ENCODE measurements at places on chromosomes 12 and 14.

DNA sequence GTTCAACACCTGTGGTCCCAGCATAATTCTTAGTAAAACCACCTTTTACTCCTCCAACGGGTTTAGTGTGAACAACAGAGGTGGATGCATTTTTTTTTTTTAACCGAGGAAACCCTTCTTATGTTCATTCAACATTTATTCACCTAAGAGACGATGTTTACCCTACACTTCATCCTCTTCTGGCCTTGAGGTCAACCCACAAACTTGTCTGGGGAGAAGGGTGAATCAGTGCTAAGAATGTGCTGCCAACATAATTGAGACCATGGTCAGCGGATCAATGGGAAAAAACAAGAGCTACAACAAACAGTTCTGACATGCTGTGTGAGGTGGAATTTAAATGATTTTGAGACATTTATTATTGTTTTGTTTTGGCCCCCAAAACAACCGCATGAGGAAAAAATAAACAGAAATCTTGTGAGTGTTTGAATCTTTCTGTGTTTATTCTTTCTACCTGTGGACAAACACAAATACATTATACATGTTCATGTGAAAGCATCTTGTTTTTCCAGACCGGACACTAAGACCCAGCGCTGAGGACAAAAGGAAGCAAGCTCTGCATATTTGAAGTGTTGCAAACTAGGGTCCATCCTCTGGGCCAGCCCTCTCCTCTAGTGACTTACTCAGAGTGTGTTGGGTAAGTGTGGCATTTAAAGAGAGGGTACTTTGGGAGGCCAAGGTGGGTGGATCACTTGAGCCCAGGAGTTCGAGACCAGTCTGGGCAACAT is 5.1 kb upstream of the USP30 start:
- no peak for DNase-seq

GRCh38 chr14:58238252-58239243 is 6.1 kb upstream of the PSMA3 start:
- peak; percentile 26 for DNase-seq

GRCh38 chr12:22044391-22044790 is 1.6 kb upstream of the CMAS start:
- DNase-seq = no peak

DNA sequence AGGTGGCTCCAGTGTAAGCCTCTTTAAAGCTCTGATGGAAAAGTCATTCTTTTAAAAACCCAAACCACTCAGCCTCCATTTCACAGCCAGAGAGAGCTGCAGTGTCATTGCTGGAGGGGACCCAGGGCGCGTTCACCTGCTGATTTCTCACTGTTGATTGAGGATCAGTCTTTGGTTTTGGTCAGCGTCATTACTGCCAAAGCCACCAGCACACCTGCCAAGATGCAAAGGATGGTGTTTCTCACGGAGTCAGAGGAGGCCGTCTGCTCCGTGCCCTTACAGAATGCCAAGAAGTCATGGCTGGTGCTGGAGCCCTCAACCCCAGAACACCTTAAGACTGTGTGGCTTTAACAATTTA is 32.8 kb upstream of the BATF start:
- DNase-seq = no peak

GRCh38 chr12:27220055-27220987 is 23.8 kb upstream of the STK38L start:
- no peak for DNase-seq

DNA sequence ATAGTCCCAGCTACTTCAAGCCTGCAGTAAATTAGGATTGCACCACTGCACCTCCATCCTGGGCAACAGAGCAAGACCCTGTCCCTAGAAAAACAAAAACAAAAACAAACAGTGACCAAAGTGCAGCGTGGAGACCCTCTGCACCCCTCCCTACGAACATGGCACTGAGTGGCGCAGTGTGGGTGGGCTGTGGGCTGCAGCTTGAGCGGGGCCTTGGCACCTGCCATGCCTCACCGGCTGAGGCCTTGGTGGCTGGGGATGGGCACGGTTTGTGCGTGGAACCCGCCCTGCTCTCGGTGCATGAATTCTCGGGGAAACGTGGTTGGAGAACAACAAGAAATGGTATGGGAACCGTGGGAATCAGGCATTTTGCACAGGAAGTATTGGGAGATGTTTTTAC is 60.8 kb downstream of the TNFAIP2 start:
- DNase-seq = no peak

DNA sequence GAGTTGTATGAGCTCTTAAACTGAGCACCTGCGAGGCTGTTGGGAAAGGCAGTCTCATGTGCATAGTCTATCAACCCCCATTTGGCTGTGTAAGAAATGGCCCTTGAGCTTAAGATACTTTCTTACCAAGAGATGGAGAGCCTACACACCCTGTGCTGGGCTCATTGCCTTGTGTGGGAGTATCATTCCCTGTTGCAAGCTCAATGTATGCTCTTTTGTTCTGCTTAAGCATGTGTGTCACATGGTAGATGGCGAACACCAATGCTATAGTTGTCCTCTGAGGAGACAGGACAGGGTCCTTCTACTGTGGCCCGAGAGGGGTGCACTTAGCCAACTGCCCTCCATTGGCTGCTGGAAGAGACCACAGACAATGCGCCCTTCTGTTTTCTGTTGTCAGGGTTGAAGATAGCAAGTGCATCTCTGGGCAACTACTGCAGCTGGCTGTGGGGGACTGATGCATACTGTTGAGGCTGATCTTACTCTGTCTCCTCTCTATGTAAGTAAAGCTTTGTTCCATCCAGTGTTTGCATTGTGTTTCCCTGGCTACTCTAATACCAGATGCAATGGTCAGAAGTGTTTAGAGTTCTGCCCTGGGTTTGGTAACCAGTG is 79.5 kb downstream of the PTPRB start:
- DNase-seq = no peak

DNA sequence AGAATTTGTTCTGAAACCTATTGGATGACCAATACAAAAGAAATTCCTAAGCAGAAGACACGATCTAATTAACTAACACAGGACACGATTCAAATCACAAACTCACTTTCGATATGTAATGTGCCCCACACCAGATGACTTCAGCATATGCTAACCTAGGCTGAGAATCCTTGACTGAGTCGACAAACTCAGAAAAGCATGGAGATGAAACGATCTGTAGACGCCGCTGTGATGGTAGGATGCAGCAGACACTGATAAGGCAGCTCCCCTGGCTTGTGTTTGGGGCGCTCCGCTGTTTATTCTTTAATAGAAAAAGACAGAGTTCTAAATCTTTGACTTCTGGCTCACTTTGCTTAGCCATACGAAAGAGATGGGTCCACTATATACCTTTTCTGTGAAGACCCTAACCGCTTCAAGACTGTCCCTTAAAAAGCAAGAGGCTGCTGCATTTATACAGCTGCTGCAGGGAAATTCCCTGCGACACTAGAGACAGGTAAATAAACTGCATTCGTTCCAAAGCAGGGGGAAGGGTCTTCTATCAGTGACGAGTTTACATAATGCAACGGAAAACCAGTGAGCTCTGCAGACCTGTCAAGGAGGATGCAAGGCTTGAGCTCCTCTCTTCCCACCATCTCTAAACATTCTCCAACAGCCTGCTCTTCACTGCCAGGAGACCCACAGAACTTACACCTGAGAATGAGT is 929 bp downstream of the CHD8 start:
- no peak for DNase-seq

DNA sequence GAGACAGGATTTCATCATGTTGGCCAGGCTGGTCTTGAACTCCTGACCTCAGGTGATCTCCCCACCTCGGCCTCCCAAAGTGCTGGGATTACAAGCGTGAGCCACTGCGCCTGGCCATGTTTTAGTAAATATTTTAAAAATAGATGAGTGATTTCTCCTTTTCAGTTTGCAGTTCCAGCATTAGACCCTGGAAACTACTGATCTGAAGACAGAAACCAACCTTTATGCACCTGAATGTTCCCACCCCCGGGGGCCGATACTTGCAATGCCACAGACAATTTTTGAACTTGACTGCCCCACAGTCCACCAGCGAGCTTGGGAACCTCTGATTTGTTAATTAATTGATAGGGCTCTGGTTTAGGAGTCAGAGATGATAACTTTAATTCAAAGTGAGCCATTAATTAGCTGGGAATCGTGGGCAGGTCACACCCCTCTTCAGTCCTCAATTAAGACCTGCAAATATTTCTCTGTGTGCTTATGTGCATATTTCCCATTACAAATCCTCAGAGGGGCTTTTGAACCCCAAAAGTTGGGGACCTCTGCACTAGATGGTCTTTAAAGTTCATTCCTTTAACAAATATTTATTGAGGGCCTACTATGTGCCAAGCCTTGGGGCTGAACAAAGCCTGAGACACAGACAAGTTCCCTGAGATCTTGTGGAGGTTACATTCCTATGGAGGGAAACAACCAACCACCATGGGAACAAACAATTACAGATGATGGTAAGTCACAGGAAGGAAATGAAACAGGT is 4.1 kb upstream of the TMEM120B start:
- no peak for DNase-seq

GRCh38 chr12:100913872-100914592 is 119.5 kb downstream of the ANO4 start:
- DNase-seq = no peak
